NCI-H774 (cell line): ENCODE measurements at places on chromosomes 13 and 19.
A peak's percentile ranks its signal among the peaks of the same experiment; 100 is the strongest.

DNA sequence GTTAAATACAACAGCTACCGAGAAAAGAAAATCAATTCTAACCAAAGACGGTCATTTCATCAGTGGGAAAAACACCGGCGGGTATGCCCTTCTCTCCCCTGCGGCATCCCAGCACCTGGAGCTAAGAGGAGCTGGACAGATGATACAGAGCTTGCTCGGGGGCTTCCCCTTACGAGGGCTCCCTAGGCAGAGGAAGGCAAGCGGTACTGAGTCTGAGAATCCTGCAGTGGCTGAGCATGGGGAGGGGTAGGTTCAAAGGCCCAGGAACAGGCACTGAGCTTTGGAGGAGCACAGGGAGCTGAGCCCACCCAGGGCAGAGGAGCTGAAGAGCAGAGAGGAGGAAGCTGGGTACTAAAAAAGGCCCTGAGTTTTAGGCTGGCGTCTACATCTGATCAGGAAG is 12.7 kb downstream of the STK24 start:
- DNase-seq = no peak

GRCh38 chr13:40522282-40522681 is 144.2 kb downstream of the FOXO1 start:
- no peak for DNase-seq

DNA sequence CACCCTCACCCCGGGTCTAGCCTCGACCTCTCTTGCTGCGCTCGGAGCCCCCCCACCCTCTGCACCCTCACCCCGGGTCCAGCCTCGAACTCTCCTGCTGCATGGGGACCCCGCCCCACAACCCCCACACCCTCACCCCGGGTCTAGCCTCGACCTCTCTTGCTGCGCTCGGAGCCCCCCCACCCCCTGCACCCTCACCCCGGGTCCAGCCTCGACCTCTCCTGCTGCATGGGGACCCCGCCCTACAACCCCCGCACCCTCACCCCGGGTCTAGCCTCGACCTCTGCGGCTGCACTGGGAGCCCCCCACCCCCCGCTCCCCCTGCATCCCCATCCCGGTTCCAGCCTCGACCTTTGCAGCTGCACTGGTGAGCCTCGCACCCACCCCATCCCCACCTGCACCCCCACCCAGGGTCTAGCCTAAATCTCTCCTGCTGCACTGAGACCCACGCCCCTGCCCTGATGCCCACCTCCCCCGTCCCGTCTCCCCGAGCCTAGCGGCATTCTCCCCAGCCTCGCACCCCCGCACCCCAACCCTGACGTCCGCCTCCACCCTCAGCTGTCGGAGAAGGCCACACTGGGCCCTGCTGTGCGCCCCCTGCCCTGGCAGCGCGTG is 1.8 kb downstream of the CFD start:
- DNase-seq = no peak

DNA sequence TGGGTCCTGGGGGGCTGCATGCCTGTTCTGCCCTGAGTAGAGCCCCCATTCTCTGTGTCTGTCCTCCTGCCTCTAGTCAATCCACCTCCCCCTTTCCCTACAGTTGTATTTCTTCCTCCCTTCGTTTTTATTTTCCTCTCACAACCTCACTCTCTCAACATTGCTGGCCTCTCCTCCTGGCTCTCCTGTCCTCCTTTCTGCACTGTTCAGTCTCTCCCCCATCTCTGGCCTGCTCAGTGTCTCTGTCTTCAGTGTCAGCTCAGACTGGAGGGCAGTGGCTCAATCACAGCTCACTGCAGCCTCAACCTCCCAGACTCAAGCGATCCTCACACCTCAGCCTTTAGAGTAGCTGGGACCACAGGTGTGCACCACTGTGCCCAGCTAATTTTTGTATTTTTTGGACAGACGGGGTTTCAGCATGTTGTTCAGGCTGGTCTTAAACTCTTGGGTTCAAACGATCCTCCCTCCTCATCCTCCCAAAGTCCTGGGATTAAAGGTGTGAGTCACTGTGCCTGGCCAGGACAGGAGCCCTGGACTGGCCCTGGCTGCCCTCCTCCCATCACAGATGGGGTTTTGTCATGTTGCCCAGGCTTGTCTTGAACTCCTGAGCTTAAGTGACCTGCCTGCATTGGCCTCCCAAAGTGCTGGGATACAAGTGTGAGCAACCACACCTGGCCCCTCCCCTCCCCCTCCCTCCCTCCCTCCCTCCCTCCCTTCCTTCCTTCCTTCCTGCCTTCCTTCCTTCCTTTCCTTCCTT is 32.0 kb upstream of the IGFL1 start:
- no peak for DNase-seq

DNA sequence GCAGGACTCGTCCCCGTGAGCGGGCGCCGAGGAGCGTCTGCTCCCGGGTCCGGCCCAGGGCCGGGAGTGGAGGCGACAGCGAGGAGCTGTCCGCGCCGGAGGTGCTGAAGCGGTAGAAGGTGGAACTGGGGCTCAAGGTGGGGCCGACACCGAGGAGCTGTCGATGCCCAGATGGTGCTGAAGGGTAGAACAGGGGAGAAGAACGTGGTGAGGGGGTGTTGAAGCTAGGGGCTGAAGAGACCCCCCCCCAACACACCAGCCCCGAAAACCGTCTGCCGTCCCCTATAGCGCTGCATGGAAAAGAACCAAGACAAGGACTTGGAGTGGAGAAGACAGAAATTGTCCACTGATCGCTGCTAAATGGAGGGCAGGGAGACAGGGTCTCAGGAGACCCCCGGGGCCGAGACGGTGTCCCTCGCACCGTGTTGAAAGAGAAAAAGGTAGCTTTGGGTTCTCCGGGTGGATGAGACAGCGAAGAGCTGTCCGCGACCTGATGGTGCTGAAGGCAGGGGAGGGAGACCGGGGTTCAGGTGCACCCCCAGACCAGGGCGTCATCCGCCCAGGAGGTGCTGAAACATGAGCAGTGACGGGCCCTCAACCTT is 7.1 kb upstream of the PDE4C start:
- no peak for DNase-seq

GRCh38 chr13:97198753-97199152 is 23.4 kb upstream of the MBNL2 start:
- no peak for DNase-seq

DNA sequence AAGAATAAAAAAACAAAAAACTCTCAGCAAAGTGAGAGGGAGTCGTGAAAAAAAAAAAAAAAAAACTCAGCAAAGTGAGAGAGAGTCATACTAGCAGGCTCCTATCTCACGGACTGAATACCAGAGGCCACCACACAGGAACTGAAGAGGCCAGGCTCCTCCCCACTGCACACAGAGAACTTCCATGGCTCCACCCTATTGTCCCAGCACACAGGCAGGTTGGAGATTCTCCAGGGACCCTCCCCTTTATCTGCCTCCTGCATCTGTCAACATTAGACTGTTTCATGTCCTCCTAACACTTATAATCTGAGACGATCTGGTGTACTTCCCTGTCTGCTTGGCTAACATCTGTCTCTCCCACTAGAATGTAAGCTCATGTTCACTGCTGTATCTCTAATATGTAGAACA is 37.0 kb upstream of the FARP1 start:
- no peak for DNase-seq

DNA sequence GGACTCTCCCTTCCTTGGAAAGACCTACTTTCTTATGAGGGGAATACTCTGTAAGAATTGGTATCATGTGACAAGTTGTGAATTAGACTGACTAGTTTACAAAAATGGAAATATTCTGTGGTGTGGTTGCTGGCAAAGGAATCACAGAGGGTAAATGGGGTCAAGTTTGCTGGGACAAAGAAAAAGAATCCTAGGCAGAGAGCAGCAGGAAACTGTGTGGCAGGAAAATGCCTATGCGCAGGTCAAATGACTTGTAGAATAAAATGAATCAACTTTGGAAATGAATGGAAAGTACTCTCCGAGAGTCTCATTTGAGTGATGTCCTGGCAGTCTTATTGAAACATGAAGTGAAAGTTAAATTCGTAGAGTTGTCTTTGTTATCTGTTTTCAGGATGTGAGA is 1250.7 kb downstream of the UQCRFS1 start:
- DNase-seq = no peak

GRCh38 chr13:112208656-112209055 is 141.7 kb downstream of the SOX1 start:
- no peak for DNase-seq

GRCh38 chr13:39684531-39685137 is 29.2 kb downstream of the COG6 start:
- DNase-seq = no peak

DNA sequence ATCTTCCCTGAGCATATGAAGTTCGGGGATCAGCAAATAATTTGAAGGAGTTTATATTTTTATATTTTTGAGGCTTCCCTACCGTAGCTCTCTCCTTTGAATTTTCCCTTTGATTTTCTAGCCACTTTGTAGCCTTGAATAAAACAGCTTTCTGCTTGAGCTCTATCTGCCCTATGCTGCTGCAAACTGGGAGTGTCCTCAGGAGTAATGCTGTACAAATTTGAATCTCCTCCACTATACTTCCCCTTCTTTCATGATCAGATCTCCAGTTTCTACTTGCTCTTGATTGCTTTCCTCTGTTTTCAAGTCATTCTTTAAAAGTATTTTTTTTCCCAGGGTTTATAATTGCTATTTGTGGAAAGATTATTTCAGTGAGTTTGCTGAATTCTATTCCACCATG is 14.6 kb downstream of the PDS5B start:
- no peak for DNase-seq

- no peak for DNase-seq
These were observed 9.3 kb upstream of the SYT5 start for GRCh38 chr19:55189403-55189835.

GRCh38 chr13:111952814-111953213 is 114.1 kb upstream of the SOX1 start:
- no peak for DNase-seq

DNA sequence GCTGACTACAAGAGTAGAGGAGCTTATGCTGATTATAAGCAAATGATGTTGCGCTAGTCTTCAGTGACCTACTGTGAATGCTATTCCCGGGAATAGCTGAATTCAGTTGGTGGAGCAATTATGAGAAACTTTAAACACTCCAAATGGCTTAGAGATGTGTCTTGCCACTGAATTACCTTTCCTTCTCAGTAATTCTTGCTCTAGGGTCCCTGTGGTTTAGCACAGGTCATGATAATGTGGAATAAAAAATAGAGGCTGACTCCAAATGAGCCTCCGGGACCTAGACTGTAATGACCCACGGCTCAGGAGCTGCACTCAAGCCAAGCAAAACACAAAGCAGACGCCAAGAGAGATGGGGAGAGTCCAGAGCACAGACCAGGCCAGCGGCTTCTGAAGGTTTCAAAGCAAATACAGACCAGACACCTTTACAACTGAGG is 124.7 kb downstream of the RGCC start:
- no peak for DNase-seq

DNA sequence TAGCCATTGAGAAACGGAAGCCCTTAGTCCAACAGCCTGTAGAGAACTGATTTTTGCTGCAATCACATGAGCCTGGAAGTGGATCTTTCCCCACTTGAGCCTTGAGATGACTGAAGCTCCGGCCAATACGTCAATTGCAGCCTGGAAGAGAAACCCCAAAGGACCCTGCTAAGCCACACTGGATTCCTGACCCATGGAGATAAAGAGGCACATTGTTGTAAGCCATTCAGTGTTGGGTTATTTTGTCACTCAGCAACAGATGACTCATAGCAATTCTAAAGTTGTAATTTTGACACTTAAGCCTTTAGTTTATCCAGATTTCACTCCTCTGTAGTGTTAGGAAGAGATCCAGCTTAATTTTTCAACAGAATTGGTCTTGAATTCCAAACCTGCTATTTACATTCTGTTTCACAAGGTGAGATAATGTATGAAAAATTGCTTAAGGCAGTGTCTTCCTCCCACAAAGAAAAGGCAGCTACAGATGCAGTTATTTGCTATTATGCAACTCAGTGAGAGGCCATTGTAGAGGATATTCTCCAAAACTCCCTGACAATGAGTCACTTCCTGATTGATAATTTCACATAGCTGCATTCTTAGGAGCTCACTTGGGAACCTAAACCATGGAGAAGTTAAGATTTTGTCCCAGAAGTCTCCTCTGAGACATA is 59.4 kb upstream of the TSHZ3 start:
- DNase-seq = no peak

GRCh38 chr19:5792224-5792623 is 1.3 kb upstream of the DUS3L start:
- no peak for DNase-seq

- no peak for DNase-seq
These were observed 41.9 kb downstream of the EPSTI1 start for GRCh38 chr13:42950181-42950580.

- no peak for DNase-seq
These were observed 524.1 kb downstream of the GPC6 start for GRCh38 chr13:93750676-93751075.

DNA sequence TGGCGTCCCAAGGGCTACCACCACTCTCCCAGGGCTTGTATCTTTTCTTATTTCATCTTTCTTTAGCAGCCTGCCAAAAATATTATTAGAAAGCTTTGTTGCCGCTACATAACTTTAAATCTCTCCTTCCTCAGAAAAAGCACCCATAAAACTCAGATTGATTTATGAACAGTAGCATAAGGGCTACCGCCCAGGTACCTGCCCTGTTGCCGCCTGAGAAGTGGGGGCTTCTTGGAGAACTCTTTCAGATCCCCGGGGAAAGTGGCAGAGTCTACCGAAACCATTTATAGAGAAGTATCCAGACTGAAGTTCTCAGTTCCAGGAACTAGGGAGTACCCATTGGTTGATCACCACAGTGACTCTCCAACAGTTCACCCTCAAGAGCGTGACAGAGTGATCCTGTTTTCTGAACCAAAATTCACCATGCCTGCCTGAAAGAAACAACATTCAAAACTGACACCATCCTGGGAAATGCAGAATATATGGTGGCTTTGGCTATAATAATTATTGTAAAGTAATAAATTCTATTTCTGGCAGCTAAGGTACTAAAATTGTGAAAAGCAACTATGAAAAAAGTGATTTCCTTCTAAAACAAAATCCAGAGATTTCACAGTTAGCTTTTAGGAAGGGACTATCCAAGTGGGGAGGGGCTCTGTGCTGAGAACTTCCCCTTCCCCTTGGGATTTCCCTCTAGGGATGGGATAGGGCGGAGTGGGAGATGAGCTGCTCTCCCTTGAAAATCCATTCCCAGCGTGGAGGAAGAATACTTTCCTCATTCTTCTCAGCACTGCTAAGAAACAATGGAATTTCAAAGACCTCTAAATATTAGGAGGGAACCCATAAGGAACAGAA is 877 bp upstream of the N4BP2L1 start:
- DNase-seq = no peak

- DNase-seq = no peak
These were observed 56.6 kb upstream of the MYO16 start for GRCh38 chr13:108572782-108573211.

GRCh38 chr19:290372-291005 is 714 bp downstream of the PLPP2 start:
- peak; percentile 83 for DNase-seq

DNA sequence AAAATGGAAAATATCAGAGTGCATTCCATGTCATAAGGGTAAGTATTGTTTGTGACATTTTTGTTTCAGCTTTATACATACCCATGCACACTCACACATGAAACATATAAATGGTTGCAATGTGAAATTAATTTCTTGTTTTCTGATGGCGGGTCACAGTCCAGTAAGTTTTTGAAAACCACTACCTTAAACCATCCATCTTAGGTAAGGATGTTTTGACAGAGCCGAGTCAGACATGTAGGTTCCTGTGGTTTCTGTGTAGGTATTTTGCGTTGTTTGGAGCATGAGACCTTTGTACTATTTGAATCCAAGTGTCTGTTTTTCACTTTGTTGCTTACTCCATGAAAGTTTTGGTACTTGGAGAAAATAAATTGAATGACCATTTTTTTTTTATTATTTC is 121.7 kb downstream of the B3GLCT start:
- no peak for DNase-seq

GRCh38 chr19:50718255-50719118 is 1.1 kb downstream of the SHANK1 start:
- no peak for DNase-seq
